Neuronal stem cell (in vitro differentiated cells): ENCODE measurements at places on chromosomes 5 and 9.

GRCh38 chr5:85670417-85670816 is 947.3 kb upstream of the COX7C start:
- no peak for DNase-seq

DNA sequence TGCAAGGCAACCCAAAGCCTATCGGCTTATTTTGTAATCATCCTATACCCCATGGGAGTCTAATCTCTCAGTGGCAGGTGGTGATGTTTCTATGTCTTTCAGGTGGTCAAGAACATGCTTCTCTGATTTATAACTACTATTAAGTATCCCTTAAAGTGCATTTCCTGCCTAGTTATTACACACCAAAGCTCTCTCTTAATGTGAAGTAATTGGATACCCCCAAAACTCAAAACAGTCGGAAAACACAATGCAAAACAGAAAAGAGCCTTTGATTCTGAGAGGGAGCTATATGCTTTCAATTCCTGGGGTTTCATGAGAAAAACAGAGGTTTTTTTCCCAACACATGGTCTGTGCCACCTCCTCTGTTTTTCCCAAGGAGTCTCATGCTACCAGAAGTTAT is 416.4 kb downstream of the CSNK1G3 start:
- DNase-seq, result no peak

DNA sequence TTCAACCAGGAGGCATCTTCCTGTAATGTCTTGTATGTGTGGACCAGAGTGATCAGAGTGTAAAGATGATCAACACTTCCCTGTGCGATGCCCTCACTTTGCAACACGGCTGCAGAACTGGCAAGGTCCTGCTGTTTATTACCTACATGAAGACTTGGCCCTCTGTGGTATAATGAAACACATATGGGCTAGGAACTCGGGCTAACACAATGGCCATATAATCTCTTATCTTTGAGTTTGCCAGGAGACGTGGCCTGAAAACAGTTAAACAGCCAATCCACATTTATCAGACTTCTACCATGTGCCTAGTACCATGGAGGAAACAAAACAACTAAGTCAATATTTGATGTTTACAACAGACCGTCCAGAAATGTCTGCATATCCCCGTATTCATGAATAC is 145.5 kb downstream of the ZNF462 start:
- DNase-seq, result no peak

- no peak for DNase-seq
Observed at GRCh38 chr5:112646139-112646936, 91.3 kb upstream of the APC start.

DNA sequence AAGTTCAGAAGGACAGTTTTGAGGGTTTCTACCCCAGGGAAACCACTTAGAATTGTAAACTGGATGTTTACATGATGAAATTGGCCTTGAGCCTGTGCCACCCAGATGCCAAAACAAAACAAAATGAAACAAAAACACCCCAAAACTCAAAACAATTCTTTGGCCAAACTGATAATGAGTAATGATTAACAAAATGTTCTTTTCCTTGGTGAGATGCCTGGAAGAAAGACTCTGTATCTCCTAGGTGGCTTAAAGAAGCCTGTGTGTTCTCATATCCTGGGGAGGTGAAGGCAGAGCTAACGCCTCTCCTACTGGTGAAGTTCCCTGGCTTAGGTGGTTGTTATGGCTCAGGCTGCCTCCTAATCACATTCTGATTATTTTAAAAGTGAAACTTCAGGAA is 120.5 kb downstream of the NPR3 start:
- DNase-seq, result no peak

GRCh38 chr5:177271113-177271512 is 32.4 kb downstream of the RAB24 start:
- no peak for DNase-seq

GRCh38 chr5:21919414-21920022 is 933.6 kb downstream of the CDH12 start:
- DNase-seq, result peak; percentile 20

DNA sequence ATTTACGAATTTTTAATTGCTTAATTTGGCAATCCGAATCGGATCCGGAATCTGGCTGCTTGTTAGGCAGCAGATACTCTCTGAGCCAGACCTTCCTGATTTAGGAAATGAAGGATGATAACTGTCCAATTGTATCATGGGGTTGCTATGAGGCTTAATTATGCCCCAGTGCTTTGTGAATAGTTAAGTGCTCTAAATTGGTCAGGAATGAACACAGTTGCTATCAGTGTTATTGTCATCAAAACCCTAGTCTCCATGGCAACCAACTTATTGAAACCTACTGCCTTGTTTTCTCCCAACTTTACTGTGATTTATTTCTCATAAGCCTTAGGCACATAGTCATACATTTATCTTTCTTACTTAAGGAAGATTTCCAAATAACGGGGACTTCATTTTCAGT is 47.9 kb downstream of the MAMDC2 start:
- no peak for DNase-seq

DNA sequence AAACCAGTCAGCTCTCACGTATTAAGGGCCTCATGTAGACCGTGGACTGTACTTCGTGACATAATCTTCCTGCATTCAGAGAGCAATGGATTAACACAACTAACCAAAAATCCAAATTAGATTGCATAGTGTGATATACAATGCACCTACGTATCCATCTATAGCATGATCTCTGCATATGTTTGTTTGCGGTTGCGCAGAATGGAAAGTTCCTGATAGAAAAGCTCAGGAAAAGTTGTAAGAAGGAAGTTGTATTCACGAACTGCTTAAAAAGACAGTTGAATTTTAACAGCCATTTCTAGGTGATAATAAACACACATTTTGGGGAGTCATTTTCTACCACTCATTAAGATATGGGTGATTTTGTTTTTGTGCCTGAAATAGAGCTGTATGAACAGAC is 869.0 kb downstream of the TLE4 start:
- DNase-seq, result no peak

- no peak for DNase-seq
Observed at GRCh38 chr5:60477849-60478248, 222.1 kb downstream of the DEPDC1B start.

GRCh38 chr9:615756-616155 is 225.7 kb upstream of the DMRT1 start:
- DNase-seq, result no peak

DNA sequence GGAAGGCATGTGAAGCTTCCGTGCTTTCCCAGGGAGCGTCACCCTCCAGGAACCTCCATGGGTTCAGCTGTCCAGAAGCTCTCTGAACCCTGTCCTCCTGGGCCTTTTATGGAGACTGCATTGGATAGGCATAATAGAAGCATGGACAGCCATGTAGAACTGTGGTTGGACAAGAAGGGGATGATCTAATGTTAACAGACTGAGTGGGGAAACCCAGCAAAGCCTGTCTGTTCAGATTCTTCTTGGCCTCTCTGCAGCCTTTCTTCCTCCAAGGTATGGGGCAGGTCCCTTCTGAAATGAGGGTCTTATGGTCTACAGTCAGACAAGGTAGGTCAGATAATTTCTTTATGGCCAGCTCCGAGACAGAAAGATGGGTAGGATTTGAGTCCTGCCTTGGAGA is 59.1 kb upstream of the CTNNA1 start:
- DNase-seq, result no peak

- DNase-seq, result no peak
Observed at GRCh38 chr9:37943345-37944265, 39.7 kb upstream of the SLC25A51 start.

GRCh38 chr9:28014212-28014611 is 440.9 kb upstream of the C9orf72 start:
- no peak for DNase-seq

GRCh38 chr5:140246378-140247122 is 56.4 kb downstream of the PFDN1 start:
- no peak for DNase-seq
